Vein endothelial cell (primary cell): ENCODE measurements at places on chromosomes 16 and 17. TPM values are rescaled to one million over a fixed set of nuclear protein-coding genes. Genes with fewer than 3 reads are reported as not detected.

OR4D1 gene
- not detected in 2 replicates for total RNA-seq

CCDC43 gene
- total RNA-seq: 31.0 and 38.7 TPM in 2 replicates

ADAD2 gene
- 0.10 TPM in 1 of 2 replicates, not detected in the other for total RNA-seq

TMEM100 gene
- total RNA-seq: 0.65 TPM in 1 of 2 replicates, not detected in the other

CFAP52 gene
- total RNA-seq: 0.48 TPM in 1 of 2 replicates, not detected in the other

NTN3 gene
- under 0.01 TPM in 1 of 2 replicates, not detected in the other for total RNA-seq

SLC16A6 gene
- 0.96 and 2.0 TPM in 2 replicates for total RNA-seq

KCNJ16 gene
- total RNA-seq: under 0.01 and 0.57 TPM in 2 replicates

PRR11 gene
- total RNA-seq: 14.7 and 24.6 TPM in 2 replicates

LPO gene
- not detected in 2 replicates for total RNA-seq

OR1A2 gene
- not detected in 2 replicates for total RNA-seq

HERPUD1 gene
- 83.0 and 89.4 TPM in 2 replicates for total RNA-seq

KIF18B gene
- total RNA-seq: 4.2 and 8.8 TPM in 2 replicates

CHD9NB gene
- 0.38 and 0.65 TPM in 2 replicates for total RNA-seq

DBNDD1 gene
- total RNA-seq: 13.6 and 34.6 TPM in 2 replicates

TBX4 gene
- total RNA-seq: under 0.01 TPM in 1 of 2 replicates, not detected in the other

ERN2 gene
- not detected in 2 replicates for total RNA-seq

GRN gene
- total RNA-seq: 303 and 500 TPM in 2 replicates

CARD14 gene
- total RNA-seq: 0.10 TPM in 1 of 2 replicates, not detected in the other

CA7 gene
- total RNA-seq: not detected in 2 replicates

ZNF286A gene
- 47.0 and 51.2 TPM in 2 replicates for total RNA-seq

FBXW10 gene
- under 0.01 TPM in 1 of 2 replicates, not detected in the other for total RNA-seq

SYNRG gene
- total RNA-seq: 19.9 and 23.2 TPM in 2 replicates

KRT12 gene
- not detected in 2 replicates for total RNA-seq

CACNG4 gene
- not detected in 2 replicates for total RNA-seq

AFMID gene
- 30.7 and 50.3 TPM in 2 replicates for total RNA-seq

KRTAP2-2 gene
- total RNA-seq: not detected in 2 replicates

GHDC gene
- 12.4 and 15.0 TPM in 2 replicates for total RNA-seq

KRTAP9-2 gene
- total RNA-seq: not detected in 2 replicates

KRTAP3-1 gene
- not detected in 2 replicates for total RNA-seq

TMEM107 gene
- total RNA-seq: 17.7 and 19.6 TPM in 2 replicates
